ENCODE measurements at places on chromosomes 13 and 19.

GRCh38 chr19:41801792-41802211, 5.4 kb downstream of the CEACAM3 start:
- no peak for DNase-seq

GRCh38 chr13:21719463-21719862, 48.6 kb downstream of the FGF9 start:
- DNase-seq: no peak

DNA sequence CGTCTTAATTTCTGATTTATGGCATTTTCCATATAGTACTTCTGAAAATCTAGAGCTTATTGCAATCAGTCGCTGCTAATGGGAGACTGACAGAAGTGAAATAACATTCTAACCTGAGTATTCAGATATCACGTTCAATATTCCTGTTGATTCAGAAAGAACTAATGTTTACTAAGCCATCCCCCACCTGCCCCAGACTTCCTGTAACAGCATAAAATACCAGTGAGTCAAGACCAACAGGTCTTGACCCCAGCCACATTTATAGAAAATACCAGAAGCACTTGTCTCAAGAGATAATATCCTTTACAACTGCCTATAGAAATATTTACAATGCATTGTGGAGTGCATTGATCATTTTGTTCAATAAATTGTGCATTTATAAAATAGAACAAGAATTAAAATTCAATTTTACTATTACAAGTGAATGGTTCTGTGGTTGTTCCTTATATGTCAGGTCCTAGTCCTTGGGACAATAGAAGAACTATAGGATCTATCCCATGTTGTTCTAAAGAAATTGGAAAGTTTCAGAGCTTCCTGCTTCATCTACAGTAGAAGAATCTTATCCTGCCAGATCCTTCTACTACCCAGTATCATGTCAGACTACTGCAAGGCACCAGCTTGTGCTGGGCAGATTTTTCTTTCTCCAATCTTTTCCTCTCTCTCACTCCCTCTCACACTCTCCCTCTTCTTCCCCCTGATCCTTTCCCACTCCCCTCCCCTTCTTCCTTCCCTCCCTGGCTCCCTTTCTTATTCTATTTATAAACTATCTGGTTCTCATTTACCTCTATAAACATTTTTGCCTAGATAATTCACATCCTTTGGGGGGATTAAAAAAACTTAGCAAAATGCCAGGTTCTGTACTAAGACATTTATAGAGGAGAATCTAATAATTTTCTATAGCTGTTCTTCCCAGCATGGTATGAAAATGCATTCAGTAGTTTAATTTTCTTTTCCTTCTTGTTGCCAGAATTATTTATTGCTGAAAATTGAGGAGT, 629.9 kb downstream of the DIAPH3 start:
- no peak for DNase-seq

- peak; percentile 61 for DNase-seq
Observed at GRCh38 chr19:28633319-28634018, 579.5 kb downstream of the UQCRFS1 start.

GRCh38 chr13:66301482-66301881, 928.7 kb downstream of the PCDH9 start:
- no peak for DNase-seq

- no peak for DNase-seq
Observed at GRCh38 chr13:44218501-44219240, 155.0 kb upstream of the SERP2 start.

DNA sequence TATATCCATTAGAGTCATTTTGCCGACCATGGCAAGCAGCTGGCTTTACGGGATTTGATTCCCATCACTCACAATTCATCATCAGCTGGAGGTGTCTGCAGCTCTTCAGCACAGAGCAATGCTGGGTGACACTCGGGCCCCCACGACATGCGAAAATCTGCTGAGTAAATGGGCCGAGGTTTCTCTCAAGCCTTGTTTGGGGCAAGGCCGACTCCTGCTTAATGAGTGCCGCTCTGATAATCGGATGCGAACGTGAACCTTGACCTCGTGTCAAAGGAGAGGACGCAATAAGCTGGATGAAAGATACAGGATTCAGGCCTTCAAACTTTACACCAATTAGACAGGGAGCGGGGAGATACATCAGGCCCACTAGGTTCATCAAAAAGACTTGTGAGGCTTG, 65.2 kb downstream of the GGACT start:
- DNase-seq: no peak

DNA sequence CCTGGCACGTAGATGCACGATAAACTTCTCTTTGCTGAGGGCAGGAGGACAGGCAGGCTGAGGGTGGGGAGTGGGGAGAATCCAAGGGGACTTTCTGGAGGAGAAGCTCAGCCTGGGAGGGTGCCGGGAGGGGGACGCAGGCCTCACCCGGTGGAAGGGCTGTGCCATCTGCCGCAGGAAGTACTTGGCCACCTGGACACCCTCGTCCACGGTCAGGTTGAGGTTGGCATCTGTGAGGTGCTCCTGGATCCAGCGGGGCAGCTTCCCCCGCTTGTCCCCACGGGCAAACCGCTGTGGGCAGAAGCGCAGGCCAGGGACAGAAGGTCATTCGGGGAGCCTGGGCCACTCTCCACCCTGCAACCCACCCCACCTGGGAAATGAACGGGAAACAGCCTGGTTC, 11.5 kb downstream of the KLC3 start:
- no peak for DNase-seq

DNA sequence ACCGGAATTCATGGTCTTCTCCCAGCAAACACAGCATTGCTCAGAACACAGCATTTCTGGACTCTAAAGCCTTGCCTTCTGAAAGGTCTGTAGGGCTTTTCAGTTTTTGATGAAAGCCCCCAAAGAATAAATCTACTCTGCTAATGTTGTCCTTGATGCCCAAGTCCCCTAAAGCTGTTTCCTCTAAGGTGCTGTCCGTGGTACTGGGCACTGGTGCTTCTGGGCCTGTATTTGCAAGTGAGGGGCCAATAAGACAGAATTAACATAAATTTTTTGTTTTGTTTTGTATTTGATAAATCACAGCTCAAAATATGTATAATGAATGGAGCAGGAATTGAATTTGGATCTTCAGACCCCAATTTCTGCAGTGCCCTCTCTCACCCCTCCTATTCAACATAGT, 12.1 kb upstream of the LGALS13 start:
- no peak for DNase-seq

DNA sequence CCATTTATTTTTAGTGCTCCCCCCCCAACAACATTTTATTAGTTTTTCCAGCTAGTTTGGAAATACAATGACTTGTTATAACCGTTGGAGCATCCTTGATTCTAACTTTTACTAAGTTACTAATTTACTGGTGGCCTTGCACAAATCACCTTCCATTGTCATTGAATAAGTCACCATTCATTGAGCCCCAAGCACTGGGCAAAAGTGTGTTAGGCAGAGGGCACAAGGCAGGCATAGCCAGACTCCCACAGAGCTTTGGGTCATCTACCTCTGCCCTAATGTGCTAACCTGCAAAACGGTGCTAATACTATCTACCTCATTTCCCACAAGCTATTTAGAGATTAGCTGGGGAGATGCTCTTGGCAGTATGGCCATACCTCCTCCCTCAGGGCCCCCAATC, 86.8 kb upstream of the RNF113B start:
- DNase-seq: no peak

GRCh38 chr19:12793290-12794195, 2.3 kb downstream of the JUNB start:
- DNase-seq: peak; percentile 97

GRCh38 chr13:43908156-43909126, 28.7 kb downstream of the LACC1 start:
- DNase-seq: no peak

DNA sequence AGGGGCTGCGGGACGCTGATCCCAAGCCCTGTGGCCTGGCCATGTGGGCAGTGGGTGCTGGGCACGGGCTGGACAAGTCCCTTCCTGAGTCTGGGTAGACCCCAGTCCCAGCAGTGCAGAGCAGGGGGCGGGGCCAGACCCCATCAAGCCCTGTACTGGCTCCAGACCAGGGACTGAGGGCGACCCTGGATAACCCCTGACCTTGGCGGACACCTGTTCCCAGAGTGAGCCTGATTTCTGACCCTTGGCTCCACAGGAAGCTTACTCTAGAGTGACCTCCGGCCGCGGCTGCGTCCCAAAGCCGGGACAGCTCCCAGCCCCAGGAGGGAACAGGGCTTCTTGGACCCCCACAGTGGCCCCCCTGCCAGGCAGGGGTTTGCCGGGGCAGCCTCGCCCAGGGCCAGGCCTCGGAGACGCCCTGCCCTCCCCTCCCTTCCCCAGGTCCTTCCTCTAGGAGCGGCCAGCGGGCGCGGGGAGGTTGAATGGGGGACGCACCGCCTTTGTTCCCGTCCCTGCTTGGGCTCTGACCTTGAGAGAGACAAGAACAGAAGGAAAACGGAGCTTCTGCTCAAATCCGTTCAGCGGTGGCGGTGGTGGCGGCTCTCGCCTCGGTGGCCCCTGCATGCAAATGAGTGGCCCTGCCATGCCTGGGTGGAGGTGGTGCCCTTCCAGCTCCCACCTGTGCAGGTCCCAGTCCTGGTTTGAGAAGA, 2.3 kb upstream of the EFNA2 start:
- DNase-seq: no peak

DNA sequence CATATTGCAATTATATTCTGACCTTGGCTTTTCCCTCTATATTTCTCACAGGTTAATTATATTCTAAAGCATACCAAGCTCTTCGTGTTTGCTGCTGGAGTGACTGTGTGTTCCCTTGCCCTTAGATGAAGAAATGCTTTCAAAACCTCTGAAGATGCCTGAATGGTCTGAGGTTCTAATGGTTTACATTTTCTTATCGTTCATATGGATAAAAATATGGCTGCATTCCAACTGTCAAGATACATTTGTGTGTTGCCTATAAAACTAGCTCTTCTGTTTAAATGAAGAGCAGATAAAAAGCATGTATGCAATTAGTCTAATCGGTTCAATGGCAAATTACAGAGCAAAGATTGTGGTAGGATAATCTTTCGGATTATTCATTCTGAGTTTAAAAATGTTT, 68.4 kb upstream of the ANKRD10 start:
- DNase-seq: no peak

DNA sequence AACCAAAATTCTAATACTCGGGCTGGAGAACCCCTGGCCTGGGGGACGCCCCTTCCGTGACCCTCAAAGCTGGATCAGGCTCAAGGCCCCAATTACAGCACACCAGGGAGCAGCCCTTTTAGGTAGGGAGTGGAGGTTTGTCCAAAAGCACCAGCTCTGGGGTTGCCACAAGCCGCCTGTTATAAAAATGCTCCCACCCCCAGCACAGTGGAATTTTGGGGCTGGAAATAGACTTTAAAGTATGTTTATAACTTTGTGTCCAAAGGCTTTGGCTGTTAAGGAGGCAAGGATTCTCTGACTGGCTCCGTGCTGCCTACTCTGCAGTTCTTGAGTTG, 564 bp upstream of the GMIP start:
- no peak for DNase-seq

GRCh38 chr13:99980201-99980823, 1.3 kb upstream of the ZIC2 start:
- peak; percentile 50 for DNase-seq

- DNase-seq: no peak
Observed at GRCh38 chr13:71030784-71031183, 836.2 kb downstream of the DACH1 start.

DNA sequence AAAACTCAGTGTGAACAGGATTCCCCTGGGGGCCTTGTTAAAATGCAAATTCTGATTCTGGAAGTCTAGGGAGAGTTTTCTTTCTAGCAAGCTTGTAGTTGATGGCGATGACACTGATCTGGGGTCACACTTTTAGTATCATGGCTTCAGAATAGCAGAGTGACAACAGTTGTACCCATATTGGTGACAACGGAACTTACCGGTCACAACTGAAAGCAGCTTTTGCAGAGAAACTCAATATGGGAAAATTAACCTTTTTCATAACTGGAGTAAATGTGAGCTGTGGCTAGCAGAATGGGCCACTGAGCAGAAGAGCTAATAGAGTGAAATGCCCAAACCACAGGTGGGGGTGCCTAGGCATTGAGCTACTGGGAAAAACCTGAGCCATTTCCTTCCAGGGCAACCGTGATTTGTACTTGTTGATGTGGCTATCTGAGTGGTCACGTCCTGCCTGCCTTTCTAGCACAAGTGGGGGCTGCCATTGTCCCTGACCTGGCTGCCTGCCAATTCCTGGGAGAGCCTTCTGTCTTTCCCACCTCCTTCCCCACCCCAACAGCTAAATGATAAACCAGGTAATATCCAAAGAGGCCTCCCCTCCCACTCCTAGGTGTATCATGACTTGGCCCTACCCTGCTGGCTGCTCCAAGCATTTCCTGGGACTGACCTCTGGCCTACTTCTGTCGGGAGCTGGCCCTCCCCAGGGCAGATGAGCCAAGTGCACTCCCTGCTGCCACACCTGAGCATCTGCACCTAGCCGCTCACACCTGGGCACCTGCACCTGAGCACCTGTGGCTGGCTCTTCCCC, 1.7 kb upstream of the SLC10A2 start:
- no peak for DNase-seq

- DNase-seq: no peak
Observed at GRCh38 chr19:41911889-41912731, 16.1 kb downstream of the ERFL start.

- DNase-seq: no peak
Observed at GRCh38 chr13:101455863-101456262, 3.4 kb downstream of the ITGBL1 start.

- no peak for DNase-seq
Observed at GRCh38 chr13:111899714-111900389, 167.1 kb upstream of the SOX1 start.

- no peak for DNase-seq
Observed at GRCh38 chr19:38701455-38702063, 42.7 kb downstream of the CAPN12 start.

DNA sequence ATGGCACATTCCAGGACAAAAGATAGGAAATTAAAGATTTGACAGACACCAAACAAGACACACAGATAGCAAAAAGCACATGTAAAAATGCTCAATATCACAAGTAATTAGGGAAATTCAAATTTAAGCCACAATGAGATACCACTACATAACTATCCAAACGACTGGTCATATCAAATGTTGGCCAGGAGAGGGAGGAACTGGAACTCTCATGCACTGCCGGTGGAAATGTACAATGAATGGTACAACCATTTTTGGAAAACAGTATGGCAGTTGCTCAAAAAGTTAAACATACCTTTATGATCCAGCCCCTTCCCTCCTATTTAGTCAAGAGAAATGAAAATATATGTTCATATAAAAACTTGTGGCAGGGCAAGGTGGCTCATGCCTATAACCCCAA, 36.8 kb upstream of the CYP2S1 start:
- DNase-seq: no peak

DNA sequence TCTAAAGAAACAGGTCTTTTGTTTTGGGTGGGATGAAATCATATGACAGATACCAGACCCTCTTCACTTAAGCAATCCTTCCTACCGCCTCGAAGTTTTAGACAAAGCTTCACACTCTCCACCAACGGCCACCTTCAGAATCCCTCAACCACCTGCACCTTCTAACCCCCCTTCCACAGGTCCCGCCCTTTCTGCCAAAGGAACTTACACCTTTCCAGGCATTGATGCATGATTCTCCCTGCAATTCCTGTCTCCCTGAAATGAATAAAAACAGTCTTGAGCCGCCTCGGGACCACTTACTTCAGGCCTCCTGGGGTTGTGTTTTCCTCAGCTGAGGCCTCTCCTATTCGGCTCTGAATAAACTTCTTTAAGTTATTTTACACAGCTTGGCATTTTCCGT, 859 bp downstream of the ZNF433 start:
- no peak for DNase-seq

All from CD4-positive, alpha-beta T cell treated with Interleukin-15 for 1 hour (primary cell).